ENCODE measurements at places on chromosomes 2 and 18.
A peak's percentile ranks its signal among the peaks of the same experiment; 100 is the strongest.

GRCh38 chr2:12824778-12825379, 108.1 kb downstream of the TRIB2 start:
- DNase-seq = no peak
- no peaks in the 10 kb centered on the region for H3K4me1 ChIP-seq
- H3K4me3 ChIP-seq = no peak overlapping the region

- no peak for DNase-seq
- H3K4me3 ChIP-seq = no peak overlapping the region
- peaks cover 40% of the 10 kb centered on the region for H3K27me3 ChIP-seq
- H3K4me1 ChIP-seq = peaks cover 2% of the 10 kb centered on the region
- no peaks in the 10 kb centered on the region for H3K36me3 ChIP-seq
- no peak overlapping the region for H3K27ac ChIP-seq
Measured at GRCh38 chr2:226691255-226691654, 108.4 kb downstream of the IRS1 start.

GRCh38 chr2:195819276-195819675, 162.2 kb downstream of the SLC39A10 start:
- no peak overlapping the region for H3K27ac ChIP-seq
- H3K4me1 ChIP-seq = no peaks in the 10 kb centered on the region
- no peaks in the 10 kb centered on the region for H3K36me3 ChIP-seq
- H3K27me3 ChIP-seq = peaks cover 1% of the 10 kb centered on the region

DNA sequence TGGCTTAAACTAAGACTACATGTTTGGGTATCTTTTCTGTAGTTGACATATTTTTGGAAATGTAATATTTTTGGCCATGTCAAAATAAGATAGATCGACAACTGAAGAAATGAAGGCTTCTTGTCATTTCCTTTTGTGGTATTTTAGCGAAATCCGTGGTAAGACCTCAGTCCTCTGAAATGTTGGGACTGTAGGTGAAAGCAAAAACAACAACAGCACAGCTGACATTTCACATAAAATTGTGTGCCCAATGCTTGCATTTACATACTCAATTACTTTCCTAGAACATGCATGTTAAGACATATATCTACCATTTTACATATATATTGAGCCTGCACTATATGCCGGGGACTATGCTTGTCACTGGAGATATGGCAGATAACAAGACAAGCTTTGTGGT, 50.2 kb downstream of the SPP2 start:
- H3K27ac ChIP-seq = no peak overlapping the region
- no peak overlapping the region for H3K4me3 ChIP-seq
- H3K36me3 ChIP-seq = no peaks in the 10 kb centered on the region
- H3K4me1 ChIP-seq = peaks cover 36% of the 10 kb centered on the region
- DNase-seq = no peak

DNA sequence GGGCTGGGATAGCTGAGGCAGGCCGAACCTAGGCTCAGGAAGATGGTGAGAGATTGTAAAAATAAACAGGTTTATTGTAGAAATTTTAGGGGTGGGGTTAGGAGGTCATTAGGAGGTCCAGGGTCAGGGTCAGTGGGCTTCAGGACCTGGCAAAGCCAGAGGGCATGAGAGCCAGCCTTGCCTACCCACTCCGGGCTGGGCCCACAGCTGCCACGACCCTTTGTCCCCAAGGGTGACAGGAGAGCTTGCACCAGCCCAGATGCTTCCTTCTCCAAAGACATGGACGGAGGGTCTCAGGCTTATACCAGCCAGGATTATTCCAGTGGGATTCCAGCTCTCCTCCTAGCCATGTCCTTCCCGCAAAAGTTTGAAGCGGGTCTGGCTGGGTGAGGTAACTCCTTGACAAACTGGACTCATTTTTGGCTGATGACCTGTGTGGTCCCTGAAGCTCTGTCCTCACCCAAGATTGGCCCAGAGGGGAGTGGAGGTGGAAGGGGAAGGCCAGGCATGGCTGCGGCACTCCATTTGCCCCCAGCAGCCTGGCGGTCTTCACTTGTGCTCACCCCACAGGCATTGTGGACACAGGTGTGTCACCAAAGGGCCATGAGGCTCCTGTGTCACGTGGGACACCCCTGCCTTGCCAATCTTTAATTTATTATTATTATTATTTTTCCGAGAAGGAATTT, 23.8 kb upstream of the ATOH8 start:
- no peaks in the 10 kb centered on the region for H3K36me3 ChIP-seq
- DNase-seq = no peak
- H3K4me3 ChIP-seq = no peak overlapping the region
- H3K4me1 ChIP-seq = peaks cover 9% of the 10 kb centered on the region
- H3K27ac ChIP-seq = no peak overlapping the region
- H3K27me3 ChIP-seq = peaks cover 24% of the 10 kb centered on the region

DNA sequence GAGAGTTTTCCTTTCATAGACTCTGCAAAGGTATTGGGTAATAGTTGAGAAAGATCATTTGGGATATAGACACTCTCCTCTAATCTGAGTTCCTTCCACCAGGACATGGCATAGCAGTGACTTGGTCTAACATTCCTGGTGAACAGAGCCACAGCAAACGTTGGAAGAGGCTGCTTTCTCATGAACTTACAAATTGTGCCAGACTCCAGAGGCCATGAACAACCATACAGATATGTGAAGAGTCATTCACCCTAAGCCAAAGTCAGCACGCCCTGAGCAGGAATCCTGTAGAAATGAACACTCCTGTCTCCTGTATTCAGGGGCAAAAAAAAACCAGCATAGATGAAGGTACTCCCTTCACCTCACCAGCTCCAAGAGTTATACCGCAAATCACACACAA, 152.8 kb downstream of the TMEM18 start:
- no peak overlapping the region for H3K27ac ChIP-seq
- H3K36me3 ChIP-seq = no peaks in the 10 kb centered on the region
- DNase-seq = no peak
- H3K4me1 ChIP-seq = no peaks in the 10 kb centered on the region

DNA sequence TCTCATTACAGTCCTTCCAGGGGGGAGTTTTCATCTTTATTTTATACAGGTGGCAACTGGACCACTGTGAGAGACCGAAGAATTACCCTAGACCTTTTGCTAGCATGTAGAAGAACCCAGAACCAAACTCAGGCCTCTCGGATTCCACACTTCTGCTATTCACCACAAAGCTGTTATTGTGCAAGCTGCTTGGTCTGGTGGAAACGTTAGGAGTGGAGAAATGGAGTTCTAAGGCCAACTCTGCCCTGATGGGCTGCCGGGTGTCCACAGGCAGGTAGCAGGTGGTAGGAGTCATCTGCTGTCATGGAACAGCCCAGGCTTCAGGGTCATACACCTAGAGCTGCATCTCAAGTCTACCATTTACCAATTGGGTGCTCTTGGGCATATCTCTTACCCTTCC, 218.8 kb downstream of the BCL11A start:
- H3K27me3 ChIP-seq = peaks cover 3% of the 10 kb centered on the region
- no peak for DNase-seq
- no peaks in the 10 kb centered on the region for H3K4me1 ChIP-seq
- H3K4me3 ChIP-seq = no peak overlapping the region
- H3K27ac ChIP-seq = no peak overlapping the region

- H3K27me3 ChIP-seq = no peaks in the 10 kb centered on the region
- no peak overlapping the region for H3K4me3 ChIP-seq
- peaks cover 47% of the 10 kb centered on the region for H3K4me1 ChIP-seq
- DNase-seq = no peak
Measured at GRCh38 chr2:64203131-64203857, 59.1 kb upstream of the PELI1 start.

GRCh38 chr18:37572736-37573135, 7.1 kb upstream of the CELF4 start:
- no peak for DNase-seq
- H3K27me3 ChIP-seq = peaks cover 23% of the 10 kb centered on the region
- H3K36me3 ChIP-seq = no peaks in the 10 kb centered on the region

GRCh38 chr2:126614524-126615227, 41.3 kb upstream of the GYPC start:
- H3K36me3 ChIP-seq = no peaks in the 10 kb centered on the region
- no peaks in the 10 kb centered on the region for H3K27me3 ChIP-seq
- no peak for DNase-seq
- no peaks in the 10 kb centered on the region for H3K4me1 ChIP-seq
- H3K4me3 ChIP-seq = no peak overlapping the region

- no peaks in the 10 kb centered on the region for H3K36me3 ChIP-seq
- peaks cover 1% of the 10 kb centered on the region for H3K27me3 ChIP-seq
- DNase-seq = no peak
- no peak overlapping the region for H3K27ac ChIP-seq
Measured at GRCh38 chr18:22670914-22671313, 253.2 kb upstream of the CTAGE1 start.

GRCh38 chr2:67145851-67146250, 251.3 kb upstream of the ETAA1 start:
- no peak overlapping the region for H3K27ac ChIP-seq
- H3K4me1 ChIP-seq = no peaks in the 10 kb centered on the region
- no peaks in the 10 kb centered on the region for H3K36me3 ChIP-seq
- H3K27me3 ChIP-seq = no peaks in the 10 kb centered on the region
- DNase-seq = no peak

DNA sequence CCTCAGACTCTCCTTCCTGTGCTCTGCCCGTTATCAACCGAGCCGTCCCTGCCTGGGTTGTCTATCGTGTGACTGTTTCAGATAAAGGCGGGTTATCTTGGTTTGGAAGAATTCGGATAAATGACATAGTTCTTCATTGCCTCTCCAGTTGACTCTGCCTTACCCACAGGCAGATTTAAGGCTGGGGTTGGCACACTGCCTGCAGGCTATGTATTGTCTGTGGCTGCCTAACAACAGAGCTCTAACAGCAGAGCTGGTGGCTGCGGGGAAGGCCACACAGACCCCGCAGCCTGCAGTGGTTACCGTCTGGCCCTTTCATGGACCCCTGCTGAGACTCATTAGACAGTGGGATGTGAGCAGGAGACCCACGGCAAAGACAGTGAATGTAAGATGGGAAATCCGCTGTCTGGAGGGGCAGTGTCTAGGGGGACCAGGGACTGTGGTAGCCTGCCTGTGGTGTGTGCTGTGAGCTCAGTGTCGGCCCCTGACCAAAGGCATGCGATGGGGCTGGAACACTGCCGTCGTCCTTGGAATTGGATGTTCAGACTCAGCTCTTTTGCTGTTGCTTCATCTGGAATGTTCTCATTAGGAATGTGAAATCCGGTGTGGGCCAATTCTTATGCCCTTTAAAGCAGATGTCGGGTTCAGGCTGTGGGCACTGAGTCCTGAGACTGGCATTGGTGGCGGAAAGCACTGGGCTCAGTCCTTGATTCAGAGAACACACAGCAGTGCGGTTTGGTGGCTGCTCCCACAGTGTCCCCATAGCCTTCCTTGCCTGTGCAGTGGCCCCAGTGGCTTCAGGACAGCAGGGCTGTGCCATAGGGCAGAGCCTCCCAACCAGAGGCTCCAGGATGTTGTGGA, 44.5 kb downstream of the SH3RF3 start:
- no peaks in the 10 kb centered on the region for H3K4me1 ChIP-seq
- DNase-seq = no peak
- no peak overlapping the region for H3K27ac ChIP-seq
- H3K4me3 ChIP-seq = no peak overlapping the region

DNA sequence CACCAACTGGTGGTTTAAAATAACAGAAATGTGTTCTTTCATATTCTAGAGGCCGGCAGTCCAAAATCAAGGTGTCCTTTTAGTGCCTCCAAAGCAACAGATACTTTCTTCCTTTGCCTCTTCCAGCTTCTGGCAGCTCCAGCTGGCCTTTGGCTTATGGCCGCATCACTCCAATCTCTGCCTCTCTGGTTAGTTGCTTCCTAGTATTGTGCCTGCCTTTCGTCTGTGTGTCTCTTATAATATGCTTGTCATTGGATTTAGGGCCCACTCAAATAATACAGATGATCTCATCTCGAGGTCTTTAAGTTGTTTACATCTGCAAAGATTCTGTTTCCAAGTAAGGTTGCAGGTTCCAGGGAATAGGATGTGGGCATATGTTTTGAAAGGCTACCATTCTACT, 855.2 kb upstream of the ID2 start:
- H3K4me3 ChIP-seq = peak overlapping the region; percentile 59
- peaks cover 48% of the 10 kb centered on the region for H3K4me1 ChIP-seq
- no peaks in the 10 kb centered on the region for H3K27me3 ChIP-seq

- no peak overlapping the region for H3K27ac ChIP-seq
- H3K27me3 ChIP-seq = peaks cover 9% of the 10 kb centered on the region
- DNase-seq = no peak
- no peaks in the 10 kb centered on the region for H3K36me3 ChIP-seq
Measured at GRCh38 chr2:168307379-168307778, 60.0 kb upstream of the STK39 start.

DNA sequence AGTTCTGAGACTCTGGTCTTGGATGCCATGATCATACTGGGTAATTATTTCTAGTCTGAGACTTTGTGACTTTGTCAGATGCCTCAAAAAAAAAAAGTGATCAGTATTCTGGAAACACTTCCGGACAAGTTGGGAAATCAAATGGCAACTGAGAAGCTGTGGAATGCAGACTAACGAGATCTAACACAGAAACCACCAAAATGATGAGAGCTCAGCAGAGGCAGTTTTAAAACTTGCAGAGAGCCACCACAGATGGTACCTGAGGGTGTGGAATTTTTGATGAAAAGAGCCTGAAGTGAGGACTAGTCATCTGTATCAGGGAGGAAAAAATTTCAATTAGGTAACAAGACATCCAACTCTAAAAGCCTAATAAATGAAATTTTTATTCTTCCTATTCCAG, 5.5 kb upstream of the GPR75 start:
- no peak overlapping the region for H3K4me3 ChIP-seq
- no peaks in the 10 kb centered on the region for H3K27me3 ChIP-seq
- H3K36me3 ChIP-seq = peaks cover 35% of the 10 kb centered on the region
- H3K4me1 ChIP-seq = no peaks in the 10 kb centered on the region
- no peak for DNase-seq

DNA sequence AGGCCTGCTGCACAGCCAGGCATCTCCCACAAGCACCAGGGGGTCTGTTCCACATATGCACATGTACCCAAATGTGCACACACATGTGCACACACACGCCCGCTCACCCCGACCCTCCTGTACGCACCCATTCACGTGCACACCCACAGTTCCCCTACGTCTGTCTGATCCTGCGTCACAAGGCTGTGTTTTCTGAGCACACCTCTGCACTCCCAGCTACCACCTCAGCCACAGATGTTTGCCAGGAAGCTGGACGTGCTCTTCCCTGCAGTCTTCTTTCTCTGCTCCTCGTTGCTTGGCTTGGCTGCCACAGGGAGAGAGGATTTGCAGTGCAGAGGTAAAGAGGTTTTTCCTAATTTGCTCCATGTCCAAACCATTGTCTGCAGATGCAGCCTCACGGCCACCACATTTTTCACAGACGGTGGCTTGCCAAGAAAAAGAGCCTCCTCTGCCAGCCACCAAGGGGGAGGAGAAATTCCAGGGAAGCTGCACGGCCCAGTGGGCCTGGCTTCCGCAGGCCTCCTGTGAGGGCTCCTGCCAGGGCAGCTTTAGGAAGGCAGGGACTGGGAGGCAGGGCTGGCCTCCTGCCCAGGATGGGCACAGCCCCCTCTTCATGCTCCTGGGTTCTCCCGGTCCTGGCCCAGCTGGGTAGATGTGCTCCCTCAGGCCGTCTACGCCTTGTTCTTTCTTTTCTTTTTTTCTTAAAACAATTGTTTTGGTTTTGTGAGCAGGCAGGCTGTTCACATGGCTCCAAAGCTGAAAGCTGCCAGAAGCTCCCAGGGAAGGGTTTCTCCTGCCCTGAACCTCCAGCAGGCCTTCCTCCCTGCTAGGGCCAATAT, 29.3 kb upstream of the HS6ST1 start:
- H3K4me1 ChIP-seq = no peaks in the 10 kb centered on the region
- peaks cover 5% of the 10 kb centered on the region for H3K27me3 ChIP-seq
- no peak overlapping the region for H3K4me3 ChIP-seq
- no peak overlapping the region for H3K27ac ChIP-seq
- no peaks in the 10 kb centered on the region for H3K36me3 ChIP-seq
- DNase-seq = no peak

GRCh38 chr2:133811409-133812125, 243.3 kb upstream of the NCKAP5 start:
- DNase-seq = no peak
- H3K27ac ChIP-seq = no peak overlapping the region
- no peaks in the 10 kb centered on the region for H3K36me3 ChIP-seq
